ENCODE measurements at places on chromosomes 4 and X.

DNA sequence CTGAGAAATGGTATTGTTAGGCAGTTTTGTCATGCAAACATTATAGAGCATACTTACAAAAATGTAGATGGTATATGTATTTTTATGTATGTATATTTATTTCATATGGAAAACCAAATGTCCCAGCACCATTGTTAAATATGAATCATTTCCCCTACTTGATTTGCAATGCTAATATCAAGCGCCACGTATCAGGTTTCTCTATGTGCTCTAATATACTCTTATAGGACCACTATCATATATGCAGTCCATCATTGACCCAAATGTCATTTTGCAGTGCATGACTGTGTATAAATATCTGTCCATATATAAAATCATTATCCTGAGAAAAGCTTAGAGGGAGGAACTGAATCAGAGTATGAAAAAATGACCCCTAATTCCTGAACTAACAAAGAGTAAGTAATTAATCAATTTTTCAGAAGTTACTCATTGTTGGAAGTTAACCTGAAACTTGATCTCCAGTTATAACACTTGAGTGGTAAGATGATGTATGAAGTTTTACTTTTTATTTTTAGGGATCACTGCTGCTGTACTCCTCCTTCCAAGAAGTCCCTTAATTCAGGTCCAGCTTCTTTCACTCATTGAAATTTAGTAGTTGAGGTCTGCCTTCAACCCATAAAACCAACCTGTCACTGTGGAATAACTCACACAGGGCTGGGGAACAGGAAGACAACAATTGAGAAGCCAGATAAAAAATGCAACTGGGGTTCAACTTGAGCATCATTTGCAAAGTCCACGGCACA is 134.8 kb upstream of the LDB2 start:
- DNase-seq, result no peak

- DNase-seq, result no peak
Measured at GRCh38 chrX:37815366-37815765, 32.0 kb downstream of the DYNLT3 start.

DNA sequence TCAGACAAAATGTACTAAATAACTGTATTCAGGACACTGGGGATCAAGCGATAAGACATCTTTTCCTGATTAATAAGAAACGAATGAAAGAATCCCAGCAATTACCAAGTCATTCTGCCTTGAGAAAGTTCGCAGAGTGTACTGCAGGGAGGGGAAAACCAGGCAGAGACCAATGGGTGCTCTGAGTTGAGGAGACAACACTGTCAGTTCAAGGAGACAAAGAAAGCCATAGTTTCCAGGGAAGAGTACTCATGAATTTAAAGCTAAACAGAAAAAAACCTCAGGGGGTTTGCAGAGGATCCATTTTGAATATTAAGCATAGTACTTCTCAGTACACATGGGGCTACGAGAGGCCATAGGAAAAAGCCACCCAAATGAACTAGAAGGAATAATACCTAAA is 573.0 kb downstream of the KCTD8 start:
- no peak for DNase-seq

DNA sequence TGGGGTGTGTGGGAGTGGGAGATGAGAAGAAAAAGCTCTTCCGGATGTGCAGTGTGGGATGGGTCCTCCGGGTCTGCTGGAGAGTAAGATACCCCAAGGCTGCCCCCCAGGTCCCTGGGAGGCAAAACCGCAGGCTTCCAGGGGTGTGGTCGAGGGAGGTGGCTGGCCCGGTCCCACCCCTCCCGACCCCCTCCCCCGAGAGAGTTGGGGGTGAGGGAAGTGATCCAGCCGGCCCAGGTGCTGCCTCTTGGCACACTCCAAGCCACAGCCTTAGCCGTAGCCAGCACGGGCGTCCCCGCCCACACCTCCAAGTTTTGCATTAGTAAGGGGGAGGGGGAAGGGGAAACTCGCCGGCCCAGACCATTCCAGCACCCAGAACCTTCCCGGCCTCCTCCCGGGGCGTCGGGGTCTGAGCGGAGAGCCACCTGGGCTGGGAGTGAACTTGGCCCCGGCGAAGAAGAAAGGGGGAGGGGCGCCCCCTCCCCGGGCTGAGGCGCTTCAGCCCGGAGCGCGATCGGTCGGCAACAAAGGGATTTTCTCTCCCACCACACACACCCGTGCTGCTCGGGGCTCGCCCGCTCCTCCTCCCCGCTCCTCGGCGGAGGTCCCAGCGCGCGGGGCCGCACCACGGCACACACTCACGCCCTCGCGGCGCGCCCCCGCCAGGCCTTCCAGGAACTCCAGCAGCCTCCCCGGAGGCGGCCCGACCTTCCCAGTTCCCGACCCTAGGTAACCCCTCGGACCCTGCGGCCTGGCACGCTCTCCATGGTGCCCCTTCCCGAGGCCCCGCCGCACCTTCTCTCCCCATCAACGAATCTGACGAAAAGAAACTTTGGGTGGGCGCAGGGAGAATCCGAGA is 14.4 kb downstream of the BCOR start:
- DNase-seq, result no peak

GRCh38 chr4:70772929-70773555 is 51.3 kb downstream of the RUFY3 start:
- no peak for DNase-seq

- DNase-seq, result no peak
Measured at GRCh38 chr4:15605537-15605936, 49.6 kb downstream of the FBXL5 start.

DNA sequence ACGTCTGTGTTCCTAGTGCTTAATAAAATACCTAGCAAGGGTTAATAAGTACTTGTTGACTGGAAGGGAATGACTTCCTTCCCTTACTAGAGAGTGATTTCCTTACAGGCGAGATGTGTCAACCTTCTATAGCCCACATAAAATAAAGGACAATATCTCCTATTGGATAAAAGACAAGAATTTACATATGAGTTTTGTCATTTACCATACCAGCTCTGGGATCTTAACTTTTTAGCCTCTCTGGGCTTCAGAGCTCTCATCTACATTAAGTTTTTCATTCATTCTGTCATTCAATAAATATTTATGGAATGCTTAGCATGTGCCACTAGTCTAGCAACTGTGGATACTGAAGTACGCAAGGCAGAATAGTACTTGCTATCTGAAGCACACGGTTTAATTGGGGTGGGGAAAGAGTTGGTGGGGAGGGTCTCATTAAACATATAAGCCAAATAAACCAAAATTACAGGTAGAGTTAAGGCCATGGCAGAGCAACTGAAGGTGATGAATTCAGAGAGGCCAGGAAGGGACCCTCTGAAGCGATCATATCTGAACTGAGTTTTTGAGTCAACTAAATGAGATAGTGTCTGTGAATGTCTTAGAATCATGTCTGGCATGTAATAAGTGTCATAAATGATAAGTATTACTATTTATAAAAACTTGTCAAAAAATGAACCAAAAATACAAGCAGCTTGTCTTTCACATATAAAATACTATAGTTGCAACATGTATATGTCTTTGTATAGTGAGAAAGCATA is 91.6 kb upstream of the BMP2K start:
- DNase-seq, result no peak

DNA sequence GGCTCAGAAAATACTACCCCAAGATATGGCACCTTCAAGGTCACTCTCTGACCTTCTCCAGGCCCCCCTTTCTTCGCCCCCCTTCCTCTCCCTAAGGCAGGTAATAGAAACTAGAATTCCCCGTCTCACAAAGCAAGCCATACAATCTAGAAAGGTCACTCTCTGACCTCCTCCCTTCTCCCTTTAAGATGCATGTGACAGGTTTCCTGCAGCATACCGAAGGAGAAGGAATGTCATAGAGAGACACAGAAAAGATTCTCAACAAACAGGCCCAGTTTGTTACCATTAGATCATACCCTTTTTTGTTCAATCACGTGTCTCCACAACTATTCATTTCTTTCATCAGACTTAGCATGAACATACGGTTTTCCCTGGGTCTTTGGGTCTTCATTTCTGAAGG is 51.2 kb upstream of the RBMXL3 start:
- no peak for DNase-seq

DNA sequence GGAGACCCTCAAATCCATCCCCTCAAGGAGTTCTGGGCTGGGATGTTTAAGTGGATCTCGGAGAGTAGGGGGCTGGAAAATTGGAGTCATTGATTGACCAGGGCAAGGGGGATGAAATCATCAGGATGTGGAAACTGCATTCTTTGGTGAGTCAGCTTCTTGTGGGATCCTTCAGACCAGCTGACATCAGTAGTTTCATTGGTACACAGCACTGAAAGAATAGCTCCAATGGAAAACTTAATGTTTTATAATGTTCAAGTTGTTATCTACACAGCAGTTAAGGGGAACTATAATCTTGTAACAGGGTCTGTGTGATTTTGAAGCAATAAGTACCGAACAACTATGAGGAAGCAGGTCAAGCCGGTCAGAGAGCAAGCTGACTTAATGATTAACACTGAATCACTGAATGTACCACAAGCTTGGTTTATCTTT is 506.1 kb downstream of the RPA4 start:
- no peak for DNase-seq

DNA sequence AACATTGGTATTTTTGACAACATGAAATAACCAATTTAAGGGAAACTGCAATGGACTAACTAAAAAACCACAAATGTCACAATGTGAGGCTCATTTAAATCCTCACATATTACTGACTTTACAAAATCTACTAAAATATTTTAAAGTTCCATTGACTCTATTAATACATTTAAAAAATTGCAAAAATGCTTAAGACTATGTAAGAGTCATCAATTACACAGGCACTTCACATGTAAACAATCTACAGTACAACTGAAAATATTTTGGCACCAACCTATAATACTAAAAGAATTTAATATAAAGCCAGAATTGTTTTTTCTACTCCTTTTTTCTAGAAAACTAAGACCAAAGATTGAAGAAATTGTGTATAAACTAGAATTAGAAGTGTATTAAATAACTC is 76.8 kb upstream of the RBMXL3 start:
- no peak for DNase-seq

- DNase-seq, result no peak
Measured at GRCh38 chr4:75172551-75172950, 239.6 kb downstream of the PARM1 start.

DNA sequence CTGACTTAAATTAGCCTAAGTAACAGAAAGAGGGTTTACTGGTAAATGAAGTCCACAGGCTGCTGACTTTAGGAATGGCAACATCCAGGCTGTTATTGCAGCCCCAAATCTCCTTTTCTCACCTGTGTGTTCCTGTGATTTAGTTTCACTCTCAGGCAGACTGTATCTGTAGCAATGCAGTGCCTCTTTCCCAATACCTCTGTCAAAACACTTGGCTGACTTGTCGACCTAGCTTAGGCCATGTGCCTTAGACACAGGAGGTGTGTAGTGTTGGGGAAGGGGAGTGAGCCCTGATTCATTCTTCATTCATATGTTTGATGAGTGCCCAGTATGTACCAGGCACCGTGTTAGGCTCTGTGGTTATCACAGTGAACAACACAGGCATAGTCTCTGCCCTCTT is 46.9 kb downstream of the JADE3 start:
- DNase-seq, result no peak

- DNase-seq, result no peak
Measured at GRCh38 chr4:971666-972500, 1.5 kb downstream of the DGKQ start.

Measured in NCI-H1436 (cell line).